Common myeloid progenitor, CD34-positive (primary cell): ENCODE measurements at places on chromosomes 4 and X.

- no peaks in the 10 kb centered on the region for H3K27me3 ChIP-seq
- no peak for DNase-seq
- H3K4me3 ChIP-seq = no peak overlapping the region
- no peak overlapping the region for H3K27ac ChIP-seq
These were observed 1.6 kb downstream of the SOX3 start for GRCh38 chrX:140503238-140503601.

GRCh38 chr4:25481648-25482047 is 104.6 kb downstream of the ANAPC4 start:
- no peak overlapping the region for H3K4me3 ChIP-seq
- no peaks in the 10 kb centered on the region for H3K36me3 ChIP-seq
- H3K27me3 ChIP-seq = no peaks in the 10 kb centered on the region

- DNase-seq = no peak
- no peaks in the 10 kb centered on the region for H3K36me3 ChIP-seq
- H3K4me1 ChIP-seq = no peaks in the 10 kb centered on the region
- H3K27me3 ChIP-seq = peaks cover 15% of the 10 kb centered on the region
These were observed 106.7 kb upstream of the MSX1 start for GRCh38 chr4:4752576-4753401.

- no peaks in the 10 kb centered on the region for H3K27me3 ChIP-seq
- H3K36me3 ChIP-seq = no peaks in the 10 kb centered on the region
- no peak overlapping the region for H3K27ac ChIP-seq
- H3K4me3 ChIP-seq = no peak overlapping the region
- DNase-seq = peak; percentile 31
These were observed 42.9 kb upstream of the HS3ST1 start for GRCh38 chr4:11471618-11472017.

- no peaks in the 10 kb centered on the region for H3K36me3 ChIP-seq
- no peak overlapping the region for H3K4me3 ChIP-seq
- DNase-seq = no peak
- H3K4me1 ChIP-seq = no peaks in the 10 kb centered on the region
- no peak overlapping the region for H3K27ac ChIP-seq
- no peaks in the 10 kb centered on the region for H3K27me3 ChIP-seq
These were observed 233.2 kb upstream of the KCNIP4 start for GRCh38 chr4:22181736-22182135.

- no peaks in the 10 kb centered on the region for H3K4me1 ChIP-seq
- H3K27me3 ChIP-seq = no peaks in the 10 kb centered on the region
- no peaks in the 10 kb centered on the region for H3K36me3 ChIP-seq
- no peak for DNase-seq
- H3K4me3 ChIP-seq = no peak overlapping the region
These were observed 217.5 kb downstream of the VEGFC start for GRCh38 chr4:176575141-176575730.

DNA sequence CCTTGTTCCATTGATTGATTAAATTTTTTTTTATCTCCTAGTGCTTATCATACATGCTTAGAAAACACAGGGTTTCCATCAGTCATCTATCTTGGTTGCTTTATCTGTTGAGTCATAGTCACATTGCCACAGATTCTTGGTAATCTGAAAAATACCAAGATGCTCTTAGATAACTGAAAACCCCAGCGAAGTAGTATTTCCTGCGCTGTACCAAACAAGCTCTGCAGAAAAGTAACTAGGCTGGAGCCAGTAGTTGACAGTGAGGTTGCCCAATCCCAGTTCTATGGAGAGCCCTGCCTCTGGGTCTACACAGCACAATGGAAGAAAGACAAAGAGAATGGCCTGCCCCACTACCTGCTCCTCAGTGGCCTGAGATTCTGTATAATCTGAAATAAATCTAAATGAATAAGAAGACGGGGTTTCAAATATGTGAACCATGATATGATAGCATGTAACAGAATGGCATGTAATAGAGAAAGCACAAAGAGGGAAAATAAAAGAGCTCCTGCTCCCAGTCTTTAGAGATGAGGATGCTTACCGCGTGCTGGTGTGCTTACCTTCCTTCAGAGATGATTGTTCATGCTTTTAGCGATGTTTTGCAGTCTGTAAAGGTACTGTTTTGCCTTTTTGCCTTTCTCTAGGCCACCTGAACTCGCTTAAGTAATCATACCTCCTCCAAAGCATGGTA is 55.3 kb upstream of the RAPGEF2 start:
- DNase-seq = peak; percentile 67
- peaks cover 3% of the 10 kb centered on the region for H3K4me1 ChIP-seq
- H3K36me3 ChIP-seq = no peaks in the 10 kb centered on the region
- no peaks in the 10 kb centered on the region for H3K27me3 ChIP-seq

DNA sequence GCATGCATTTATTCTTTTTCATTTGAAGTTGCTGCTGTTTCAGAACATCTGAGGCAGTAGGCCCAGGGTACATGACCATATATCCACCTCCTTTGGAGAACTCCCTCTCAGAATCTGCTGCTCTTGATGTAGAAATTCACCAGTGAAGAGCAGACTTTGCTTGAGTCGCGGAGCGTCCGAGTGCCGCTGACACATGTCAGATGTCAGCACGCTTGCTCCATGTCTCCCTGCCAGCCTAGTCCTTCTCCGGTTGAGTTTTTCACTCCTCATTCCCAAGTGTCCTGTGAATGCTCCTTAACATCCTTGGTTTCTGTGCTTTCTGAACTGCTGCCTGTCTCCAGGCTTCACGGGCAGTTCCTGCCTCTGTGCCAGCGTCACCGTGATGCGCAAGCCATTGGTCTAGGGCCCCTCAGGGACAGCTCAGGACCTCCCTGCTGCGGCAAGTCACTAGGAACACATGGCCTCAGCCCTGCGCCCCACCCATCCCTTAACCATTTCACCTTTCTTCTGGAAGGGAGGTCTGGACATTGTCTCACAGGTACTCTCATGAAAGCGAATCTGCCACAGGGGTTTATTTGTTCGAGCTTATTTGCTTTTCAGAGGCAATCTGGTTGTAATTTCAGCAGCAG is 93.1 kb upstream of the RBPJ start:
- H3K27ac ChIP-seq = no peak overlapping the region
- H3K27me3 ChIP-seq = no peaks in the 10 kb centered on the region
- no peaks in the 10 kb centered on the region for H3K36me3 ChIP-seq
- no peak for DNase-seq
- H3K4me3 ChIP-seq = no peak overlapping the region
